ENCODE measurements at places on chromosomes 2 and 18.

DNA sequence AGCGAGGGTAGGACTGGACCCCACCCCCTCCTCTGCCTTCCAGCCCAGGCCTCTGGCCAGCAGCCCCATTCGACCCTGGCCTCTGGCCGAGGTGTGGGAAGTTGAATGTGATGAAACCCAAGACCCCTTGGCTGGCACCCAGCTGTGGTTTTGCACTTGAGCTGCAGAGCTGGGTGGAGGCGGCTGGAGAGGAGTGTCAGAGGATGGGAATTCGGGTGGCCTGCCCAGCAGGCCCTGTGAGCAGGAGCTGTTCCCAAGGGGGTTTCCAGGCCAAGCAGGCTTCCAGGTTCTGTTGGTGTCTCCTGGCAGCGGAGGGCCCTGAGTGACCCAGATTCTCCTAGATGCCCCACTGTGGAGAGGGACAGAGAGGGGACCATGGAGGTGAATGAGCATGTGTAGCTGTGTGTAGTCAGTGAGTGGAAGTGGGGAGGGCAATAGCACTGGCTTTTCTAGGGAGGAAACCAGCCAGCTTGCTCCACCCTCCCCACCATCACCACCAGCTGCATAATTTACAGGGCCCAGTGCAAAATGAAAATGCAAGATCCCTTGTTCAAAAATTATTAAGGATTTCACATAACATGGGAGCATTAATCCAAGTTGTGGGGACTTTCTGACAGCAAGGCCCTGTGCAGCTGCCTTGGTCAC lies 172.2 kb upstream of the HAAO start:
- no peak for ATAC-seq

DNA sequence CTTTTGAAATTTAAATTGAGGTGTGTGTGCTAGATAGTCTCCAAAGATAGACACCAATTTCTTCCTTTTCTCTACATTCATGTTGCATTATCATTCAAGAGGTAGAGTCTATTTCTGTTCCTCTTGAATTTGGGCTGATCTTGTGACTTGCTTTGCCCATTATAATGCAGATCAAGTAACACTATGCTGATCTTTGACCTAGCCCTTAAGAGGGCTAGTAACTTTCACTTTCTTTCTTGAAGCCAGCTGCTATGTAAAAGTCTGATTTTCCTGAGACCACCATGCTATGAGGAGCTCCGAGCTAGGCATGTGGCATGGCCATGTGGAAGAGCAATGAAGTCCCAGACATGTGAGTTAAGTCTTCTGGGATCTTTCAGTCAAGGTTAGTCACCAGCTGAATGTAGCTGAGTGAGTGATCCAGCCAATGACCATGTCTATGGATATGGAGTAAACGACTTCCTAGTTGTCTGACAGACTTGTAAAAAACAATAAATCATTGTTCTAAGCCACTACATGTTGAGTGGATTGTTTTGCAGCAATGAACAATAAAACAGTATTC lies 189.4 kb upstream of the CWC22 start:
- ATAC-seq: no peak

- ATAC-seq: no peak
These were observed 539.4 kb upstream of the CDH2 start for GRCh38 chr18:28716338-28716737.

DNA sequence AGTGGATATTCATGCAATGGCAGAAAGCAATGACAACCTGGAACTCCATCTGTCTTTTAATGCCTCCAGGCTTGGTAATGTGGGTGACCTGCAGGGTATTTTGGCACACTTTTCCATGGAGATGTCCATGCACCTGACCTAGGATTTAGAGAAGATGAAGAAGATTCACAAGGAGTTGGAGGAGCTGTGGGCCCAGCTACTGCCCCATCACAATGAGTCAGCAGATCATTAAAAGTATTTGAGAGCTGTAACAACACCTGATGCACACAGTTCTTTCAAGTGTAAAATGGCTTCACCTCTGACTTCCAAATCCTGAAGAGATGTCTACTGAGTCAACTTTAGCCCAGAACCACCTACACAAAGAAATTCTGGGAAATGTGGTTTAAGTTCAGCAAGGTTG lies 22.1 kb upstream of the OSR1 start:
- ATAC-seq: no peak

DNA sequence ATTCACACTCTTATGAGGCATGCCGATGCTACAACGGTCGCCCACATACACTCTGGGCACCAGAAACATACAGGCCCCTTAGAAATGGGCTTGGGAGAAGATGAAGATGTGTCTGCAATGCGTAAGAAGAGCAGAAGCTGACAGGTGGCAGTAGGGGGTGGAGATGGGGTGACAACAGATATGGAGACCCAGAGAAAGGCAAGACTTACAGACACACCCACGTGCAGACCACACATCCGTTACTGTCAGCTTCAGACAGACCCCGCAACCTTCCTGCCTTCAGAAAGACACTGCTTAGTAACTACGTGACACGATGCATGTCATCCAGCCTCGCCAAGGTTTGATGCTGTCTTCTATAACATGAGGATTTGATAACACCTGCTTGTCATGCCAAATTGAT lies 89.5 kb downstream of the ZFP36L2 start:
- ATAC-seq: no peak

DNA sequence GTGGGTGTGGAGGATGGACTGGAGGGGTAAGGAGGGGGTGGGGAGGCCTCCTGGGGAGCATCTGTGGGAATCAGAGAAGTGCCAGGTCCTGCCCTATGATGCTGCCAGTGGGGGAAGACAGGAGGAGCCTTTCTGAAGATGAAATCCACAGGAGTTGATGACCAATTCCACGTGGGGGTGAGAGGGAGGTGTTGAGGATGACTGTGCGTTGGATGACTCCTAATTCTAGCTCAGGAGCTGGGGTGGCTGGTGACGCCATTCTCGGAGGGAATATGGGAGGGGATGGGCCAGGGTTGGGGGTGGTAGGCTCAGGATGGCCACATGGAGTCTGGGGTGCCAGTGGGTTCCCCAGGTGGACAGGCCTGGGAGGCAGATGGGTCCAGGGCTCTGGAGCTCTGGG lies 32.3 kb downstream of the EMX1 start:
- no peak for ATAC-seq

- ATAC-seq: no peak
These were observed 126.4 kb downstream of the TMEM17 start for GRCh38 chr2:62379566-62379965.

GRCh38 chr2:70855667-70856066 lies 20.1 kb upstream of the CD207 start:
- ATAC-seq: no peak

DNA sequence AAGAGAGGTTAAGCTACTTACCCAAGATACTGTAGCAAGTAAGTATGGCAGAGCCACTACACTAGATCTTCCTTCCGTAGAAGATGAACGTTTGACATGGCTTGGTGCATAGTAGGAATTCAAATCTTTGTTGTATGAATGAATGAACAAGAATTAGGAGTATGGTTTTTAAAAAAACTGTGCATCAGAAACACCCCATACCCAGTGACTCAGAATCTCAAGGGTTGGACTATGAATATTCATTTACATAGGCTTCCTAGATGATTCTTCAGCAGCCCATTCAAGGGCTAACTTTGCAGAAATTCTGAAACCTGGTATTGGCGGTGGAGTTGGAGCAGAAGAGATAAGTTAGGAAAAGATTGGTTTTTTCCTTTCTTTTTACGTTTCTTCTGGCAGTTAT lies 5.4 kb downstream of the ACTR3 start:
- no peak for ATAC-seq

GRCh38 chr2:178230396-178230795 lies 36.1 kb downstream of the OSBPL6 start:
- no peak for ATAC-seq

GRCh38 chr2:176709149-176709951 lies 440.1 kb downstream of the MTX2 start:
- ATAC-seq: no peak

DNA sequence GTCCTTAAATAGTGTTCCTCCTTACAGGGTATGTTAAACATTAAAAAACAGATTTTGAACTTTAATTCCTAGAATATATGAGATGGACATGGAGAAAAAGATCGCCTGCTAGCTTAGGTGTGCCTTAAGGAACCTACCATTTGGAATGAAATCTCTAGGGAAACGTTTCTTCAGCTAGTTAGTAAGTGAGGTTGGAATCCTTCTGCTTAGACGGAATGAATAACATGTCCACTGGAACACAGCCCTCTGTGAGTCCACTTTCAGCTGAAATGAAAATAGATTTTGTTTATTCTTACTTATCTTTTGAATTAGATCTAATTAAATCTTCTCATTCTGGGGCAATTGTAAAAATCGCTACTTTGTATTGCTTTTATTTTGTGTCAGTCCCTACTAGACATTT lies 28.4 kb downstream of the NAB1 start:
- no peak for ATAC-seq

- ATAC-seq: no peak
These were observed 440.3 kb upstream of the MC4R start for GRCh38 chr18:60812921-60813320.

DNA sequence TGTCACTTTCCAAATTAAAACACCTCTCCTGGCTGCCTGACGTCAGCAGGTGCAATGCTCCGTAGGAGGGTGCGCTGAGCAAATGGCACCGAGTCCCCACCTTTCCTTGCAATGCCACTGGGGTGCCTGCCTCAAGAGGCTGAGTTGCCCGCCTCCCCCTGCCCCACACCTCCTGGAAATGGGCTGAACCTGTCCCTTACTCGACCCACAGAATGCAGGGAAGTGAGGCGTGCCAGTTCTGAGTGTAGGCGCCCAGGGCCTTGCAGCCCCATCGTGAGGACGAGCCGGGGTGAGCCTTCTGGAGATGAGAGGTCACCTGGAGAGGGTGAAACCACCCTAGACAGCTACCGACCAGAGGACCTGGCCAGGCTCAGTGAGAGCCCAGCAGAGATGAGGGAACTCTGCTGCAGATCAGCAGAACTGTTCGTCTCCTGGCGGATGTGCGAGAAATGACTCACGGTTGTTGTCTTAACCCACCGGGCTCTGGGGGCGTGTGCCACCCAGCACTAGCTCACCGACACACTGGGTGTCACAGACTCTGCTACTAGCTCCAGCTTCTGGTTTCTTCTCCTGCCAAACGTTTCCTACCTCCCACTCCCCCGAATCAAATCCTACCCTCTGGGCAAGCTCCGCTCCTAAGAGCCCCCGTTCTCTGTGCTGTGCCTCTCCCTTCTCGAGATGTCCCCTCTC lies 168.7 kb upstream of the HDAC4 start:
- ATAC-seq: peak; percentile 6

- no peak for ATAC-seq
These were observed 88.4 kb upstream of the MGAT4A start for GRCh38 chr2:98819231-98819766.

GRCh38 chr2:15391751-15392150 lies 169.4 kb downstream of the NBAS start:
- no peak for ATAC-seq

- no peak for ATAC-seq
These were observed 48.3 kb downstream of the RFTN2 start for GRCh38 chr2:197626965-197627625.

DNA sequence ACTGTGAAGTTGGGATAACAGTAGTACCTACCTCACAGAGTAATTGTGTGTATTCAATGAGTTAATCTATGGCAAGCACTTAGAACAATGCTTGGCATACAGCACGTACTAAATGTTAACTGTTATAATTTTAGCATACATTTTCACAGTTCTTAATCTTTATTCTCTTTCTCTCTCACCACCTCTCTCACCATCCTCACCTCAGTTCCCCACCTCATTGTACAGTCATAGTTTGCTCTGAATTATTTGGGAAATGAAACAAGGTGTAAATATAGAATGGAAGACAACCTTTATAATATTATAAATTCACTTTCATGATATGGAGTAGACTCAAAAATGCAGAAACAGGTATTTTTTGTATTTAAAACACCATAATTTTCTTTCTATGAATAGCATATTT lies 40.0 kb upstream of the DNAH7 start:
- ATAC-seq: peak; percentile 45

GRCh38 chr2:175435012-175435411 lies 253.5 kb upstream of the ATP5MC3 start:
- ATAC-seq: no peak
